NT2/D1 (cell line): ENCODE measurements at places on chromosomes 16 and 17.

- no peak for DNase-seq
Observed at GRCh38 chr17:82458885-82459424, 414 bp downstream of the NARF start.

- no peak for DNase-seq
Observed at GRCh38 chr16:85110105-85110504, 2.2 kb downstream of the CIBAR2 start.

GRCh38 chr16:83458612-83459011 lies 349.2 kb upstream of the HSBP1 start:
- no peak for DNase-seq

GRCh38 chr16:23269248-23269953 lies 32.7 kb upstream of the SCNN1B start:
- no peak for DNase-seq

DNA sequence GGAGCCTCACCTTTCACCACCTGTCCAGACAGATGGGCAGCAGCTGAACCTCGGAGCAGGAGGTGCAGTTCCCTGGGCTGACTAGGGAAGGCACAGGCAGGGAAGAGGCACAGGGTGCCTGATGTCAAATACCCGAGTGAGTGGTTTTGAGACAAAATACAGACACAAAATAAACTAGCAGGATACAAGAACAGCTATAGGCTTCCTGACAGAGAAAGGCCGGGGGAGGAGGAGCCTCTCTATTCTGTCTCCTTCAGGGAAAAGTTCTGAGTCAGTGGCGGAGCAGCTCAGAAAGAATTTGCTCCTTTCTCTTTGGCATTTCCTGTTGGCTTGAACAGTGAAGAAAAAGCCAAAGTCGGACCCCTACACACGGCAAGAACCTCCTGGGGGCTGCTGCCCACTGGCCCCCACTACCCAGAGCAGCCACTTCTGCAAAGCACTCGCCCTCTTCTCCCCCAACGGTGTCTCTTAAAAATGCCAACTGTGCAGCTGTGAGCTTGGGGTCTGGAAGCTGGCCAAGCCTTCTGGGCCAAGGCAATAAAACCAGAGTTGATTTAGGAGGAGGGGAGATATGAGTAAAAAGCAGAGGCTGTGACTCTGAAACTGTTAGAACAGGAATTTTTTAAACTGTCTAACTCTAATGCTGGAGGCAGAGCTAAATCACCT lies 14.4 kb upstream of the FAAP100 start:
- DNase-seq: no peak

- DNase-seq: no peak
Observed at GRCh38 chr16:81497690-81498089, 53.1 kb downstream of the CMIP start.

DNA sequence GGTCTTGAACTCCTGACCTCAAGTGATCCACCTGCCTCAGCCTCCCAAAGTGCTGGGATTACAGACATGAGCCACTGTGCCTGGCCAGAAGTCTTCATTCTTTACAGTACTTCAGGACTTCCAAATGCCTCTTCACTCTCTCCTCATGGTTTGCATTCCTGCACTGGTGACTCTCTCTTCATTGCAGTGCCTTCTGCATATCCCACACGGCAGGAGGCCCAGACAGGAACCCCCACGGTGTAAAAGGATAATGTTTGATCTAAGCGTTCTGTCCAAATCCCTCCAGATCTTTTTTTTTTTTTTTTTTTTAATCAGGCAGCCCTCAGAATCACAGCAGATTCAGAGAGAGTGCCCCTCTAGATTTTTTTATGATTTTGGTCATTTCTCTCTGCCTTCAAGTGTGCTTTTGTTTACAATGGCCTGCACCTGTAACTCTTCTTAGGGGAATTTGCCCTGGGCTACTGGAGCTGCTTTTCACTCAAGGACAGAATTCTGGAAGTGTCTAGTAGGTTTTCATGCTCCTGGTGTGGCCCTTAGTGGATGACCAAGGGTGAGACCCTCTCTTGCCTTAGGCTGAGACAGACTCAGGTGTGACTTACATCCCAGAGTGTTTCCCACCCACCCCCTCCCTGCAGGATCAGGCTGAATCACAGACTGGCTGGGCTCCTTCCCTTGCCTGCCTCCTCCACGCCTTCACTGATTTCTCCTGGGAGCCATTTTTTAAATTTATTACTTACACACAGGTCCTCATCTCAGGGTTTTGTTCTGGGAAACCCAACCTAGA lies 19.8 kb upstream of the NF1 start:
- peak; percentile 63 for DNase-seq

DNA sequence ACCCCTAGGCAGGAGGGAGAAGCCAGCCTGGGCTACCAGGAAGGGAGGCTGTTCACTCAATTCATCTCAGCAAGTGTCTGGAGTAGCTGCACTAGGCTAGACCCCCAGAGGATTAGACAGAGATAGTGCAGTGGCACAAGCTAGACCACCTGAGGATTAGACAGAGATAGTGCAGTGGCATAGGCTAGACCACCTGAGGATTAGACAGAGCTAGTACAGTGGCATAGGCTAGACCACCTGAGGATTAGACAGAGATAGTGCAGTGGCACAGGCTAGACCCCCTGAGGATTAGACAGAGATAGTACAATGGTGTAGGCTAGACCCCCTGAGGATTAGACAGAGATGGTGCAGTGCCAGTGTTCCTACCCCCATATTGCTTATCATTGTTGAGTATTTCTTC lies 74.1 kb upstream of the SDK2 start:
- DNase-seq: no peak

GRCh38 chr16:20415541-20415940 lies 6.2 kb downstream of the ACSM5 start:
- no peak for DNase-seq

DNA sequence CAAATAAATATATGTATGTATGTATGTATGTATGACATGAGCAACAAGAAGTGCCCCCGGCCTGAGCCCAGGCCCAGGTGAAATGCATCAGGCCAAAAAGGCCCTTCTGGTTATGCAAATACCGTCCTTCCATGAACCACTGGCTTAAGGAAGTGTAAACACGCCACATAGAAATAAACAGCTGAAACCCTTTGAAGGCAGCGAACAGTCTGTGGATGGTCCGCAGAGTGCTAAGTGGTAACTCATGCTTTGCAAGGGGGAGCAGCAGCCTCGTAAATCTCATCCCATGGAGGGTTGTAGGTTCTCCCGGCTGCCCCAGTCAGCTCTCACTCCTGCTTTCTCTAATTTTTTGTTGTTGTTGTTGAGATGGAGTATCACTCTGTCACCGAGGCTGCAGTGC lies 36.7 kb downstream of the COTL1 start:
- DNase-seq: no peak

DNA sequence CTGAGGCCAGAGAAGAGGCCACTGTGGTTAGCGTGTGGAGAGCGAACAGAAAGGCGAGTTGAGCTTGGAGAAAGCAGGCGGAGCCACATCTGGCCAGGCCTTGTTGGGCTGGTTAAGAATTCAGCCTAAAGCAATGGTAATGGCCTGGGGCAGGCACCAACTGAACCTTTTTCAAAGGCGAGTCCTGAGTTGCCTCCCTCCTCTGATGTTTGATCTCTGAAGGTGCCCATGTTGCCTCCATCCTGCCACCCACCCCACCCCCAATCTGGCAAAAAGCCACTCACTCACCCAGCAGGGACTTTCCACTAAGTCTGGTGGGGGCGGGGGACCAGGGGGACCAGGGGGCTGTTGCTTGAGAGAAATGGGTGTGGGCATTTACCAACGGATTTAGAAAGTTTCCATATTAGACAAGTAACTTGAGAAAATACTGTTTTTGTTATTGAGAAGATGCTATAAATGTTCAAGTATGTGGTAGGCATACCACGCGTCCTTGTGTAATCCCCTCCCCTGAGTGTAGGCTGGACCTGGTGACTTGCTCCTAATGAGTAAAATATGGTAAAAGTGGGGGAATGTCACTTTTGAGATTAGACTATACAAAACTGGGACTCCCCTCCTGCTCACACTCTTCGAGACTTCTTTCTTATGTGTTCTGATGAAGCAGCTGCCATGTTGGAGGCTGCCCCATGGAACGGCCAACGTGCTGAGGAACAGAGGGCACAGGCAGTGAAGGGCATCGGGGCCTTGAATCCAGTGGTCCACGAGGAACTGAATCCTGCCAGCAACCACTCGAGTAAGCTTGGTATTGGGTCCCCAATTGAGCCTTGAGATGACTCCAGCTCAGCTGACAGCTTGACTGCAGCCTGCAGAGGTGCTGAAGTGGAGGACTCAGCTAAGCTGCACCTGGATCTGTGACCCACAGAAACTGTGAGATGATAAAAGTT lies 29.9 kb upstream of the TNS4 start:
- DNase-seq: no peak

- no peak for DNase-seq
Observed at GRCh38 chr17:10147040-10147439, 51.4 kb downstream of the GAS7 start.

- no peak for DNase-seq
Observed at GRCh38 chr17:67200727-67201301, 44.2 kb downstream of the HELZ start.

GRCh38 chr16:52976539-52977167 lies 76.0 kb downstream of the CHD9NB start:
- no peak for DNase-seq

- DNase-seq: no peak
Observed at GRCh38 chr17:61489719-61490490, 37.7 kb downstream of the TBX4 start.
